ENCODE measurements at places on chromosomes 6 and 20.

DNA sequence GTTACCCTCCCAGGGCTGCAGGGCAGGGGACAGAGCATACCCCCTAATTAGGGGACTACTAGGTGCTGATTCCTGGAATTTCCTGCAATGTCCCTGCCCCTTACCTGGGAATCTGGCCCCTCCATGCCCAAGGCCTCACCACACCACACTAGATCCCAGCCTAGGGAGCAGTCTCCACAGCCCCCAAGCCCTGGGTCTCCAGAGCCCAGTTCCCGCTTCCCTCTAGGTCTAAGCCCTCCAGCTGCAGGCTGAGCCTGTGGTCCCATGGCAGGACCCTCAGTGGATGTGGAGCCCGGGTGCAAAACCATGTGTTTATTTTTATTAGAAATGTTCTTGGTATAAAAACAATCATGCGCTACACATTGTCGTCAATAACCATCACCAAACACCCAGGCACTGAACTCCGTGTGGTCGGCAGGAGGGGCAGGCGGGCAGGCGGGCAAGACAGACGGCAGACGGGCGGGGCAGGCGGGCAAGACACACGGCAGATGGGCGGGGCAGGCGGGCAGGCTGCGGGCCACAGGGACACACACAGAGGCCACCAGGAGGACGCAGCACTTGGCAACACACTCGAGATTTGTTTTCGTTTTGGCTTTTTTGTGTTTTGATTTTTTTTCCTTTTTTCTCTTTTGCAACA lies 124.2 kb downstream of the GRM4 start:
- DNase-seq = no peak

- no peak for DNase-seq
Measured at GRCh38 chr20:15146948-15147347, 809.5 kb upstream of the FLRT3 start.

- no peak for DNase-seq
Measured at GRCh38 chr6:7805850-7806214, 79.9 kb downstream of the BMP6 start.

GRCh38 chr20:63057171-63058117 lies 50.7 kb upstream of the BHLHE23 start:
- no peak for DNase-seq

GRCh38 chr20:50331469-50332363 lies 141.1 kb downstream of the CEBPB start:
- no peak for DNase-seq

DNA sequence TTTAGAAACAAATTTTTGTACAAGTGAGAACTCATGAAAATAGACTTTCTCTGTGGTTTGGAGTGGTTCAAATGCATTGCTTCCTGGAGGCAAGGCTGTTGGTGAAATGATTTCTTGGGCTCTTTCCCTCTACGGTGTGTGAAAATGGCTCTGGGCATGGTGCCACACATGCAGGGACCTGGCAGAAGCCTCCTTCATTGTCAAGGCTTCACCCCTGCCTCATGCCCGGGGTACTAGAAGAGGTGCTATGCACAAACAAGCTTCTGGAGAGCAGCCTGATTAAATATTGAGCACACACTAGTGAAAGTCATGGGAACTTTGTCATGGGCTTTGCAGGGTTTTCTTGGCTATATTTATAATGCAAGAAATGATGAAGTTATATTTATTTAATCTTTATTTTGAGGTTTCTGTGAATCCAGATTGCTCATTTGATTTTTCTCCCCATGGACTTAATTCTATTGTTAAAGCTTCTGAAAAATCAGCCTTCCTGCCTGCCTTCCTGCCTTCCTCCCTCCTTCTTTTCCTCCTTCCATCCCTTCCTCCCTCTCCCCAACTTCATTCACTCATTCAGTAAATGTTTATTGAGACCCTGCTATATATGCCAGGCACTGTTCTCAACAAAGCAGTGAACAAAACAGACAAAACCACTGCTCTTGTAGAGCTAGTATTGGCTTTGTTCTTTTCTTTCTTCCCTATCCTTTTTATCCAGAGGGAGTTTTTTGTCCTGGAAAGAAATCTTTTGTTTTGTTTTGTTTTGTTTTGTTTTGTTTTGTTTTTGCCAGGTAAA lies 21.0 kb downstream of the C6orf89 start:
- no peak for DNase-seq
